ENCODE measurements at places on chromosomes 4 and X. TPM values are rescaled to one million over a fixed set of nuclear protein-coding genes. Genes with fewer than 3 reads are reported as not detected.

The CT45A1 gene
- total RNA-seq, result not detected

The SH3RF1 gene
- 8.5 TPM for total RNA-seq

The ITGB1BP2 gene
- 0.88 TPM for total RNA-seq

The HPGD gene
- 73.3 TPM for total RNA-seq

The PLK4 gene
- total RNA-seq, result 11.0 TPM

The ZFP92 gene
- total RNA-seq, result 0.50 TPM

The CLIC2 gene
- not detected for total RNA-seq

The TIGD2 gene
- 5.3 TPM for total RNA-seq

The ATP2B3 gene
- 0.07 TPM for total RNA-seq

The RPL36A gene
- 2,469 TPM for total RNA-seq

The TCEAL8 gene
- total RNA-seq, result 27.1 TPM

The HSFX4 gene
- total RNA-seq, result not detected

The CENPVL1 gene
- total RNA-seq, result not detected

The IGBP1 gene
- total RNA-seq, result 67.9 TPM

The MCUB gene
- 20.4 TPM for total RNA-seq

The PDCL2 gene
- not detected for total RNA-seq

The CLTRN gene
- total RNA-seq, result 1.1 TPM

The SERPINA7 gene
- total RNA-seq, result not detected

The GUCY1A1 gene
- total RNA-seq, result not detected

The DCAF12L2 gene
- total RNA-seq, result 0.05 TPM

The IL2 gene
- not detected for total RNA-seq

The SUPT20HL2 gene
- not detected for total RNA-seq

The ETDB gene
- not detected for total RNA-seq

The GAGE2A gene
- not detected for total RNA-seq

The MAOB gene
- total RNA-seq, result 0.25 TPM

The MTTP gene
- not detected for total RNA-seq

The APBB2 gene
- 4.7 TPM for total RNA-seq

The TCEAL2 gene
- not detected for total RNA-seq

The VSIG4 gene
- total RNA-seq, result not detected

The PDHA1 gene
- 313 TPM for total RNA-seq

The MAGEA10 gene
- total RNA-seq, result 0.07 TPM

The SNX25 gene
- total RNA-seq, result 7.5 TPM

The MAGEB1 gene
- not detected for total RNA-seq

The CT45A3 gene
- 0.23 TPM for total RNA-seq

The DSPP gene
- not detected for total RNA-seq

The SPACA5 gene
- total RNA-seq, result not detected

The MAGED4 gene
- 11.6 TPM for total RNA-seq

The SOX3 gene
- 0.07 TPM for total RNA-seq

The IL15 gene
- 10.6 TPM for total RNA-seq

The FAM9B gene
- total RNA-seq, result not detected

Measured in A549 treated with GW870086 at 1 μM for 4 hours (cell line).